ENCODE measurements at places on chromosomes 4 and X. TPM values are rescaled to one million over a fixed set of nuclear protein-coding genes. Genes with fewer than 3 reads are reported as not detected.

The RP2 gene
- total RNA-seq = 27.2 TPM

The REELD1 gene
- 0.05 TPM for total RNA-seq

The ALB gene
- total RNA-seq = not detected

The CHM gene
- total RNA-seq = 21.1 TPM

The DCAF8L2 gene
- not detected for total RNA-seq

The TMSB15A gene
- total RNA-seq = 44.2 TPM

The ADGRA3 gene
- total RNA-seq = 6.8 TPM

The CLDN24 gene
- total RNA-seq = not detected

The KIF4A gene
- 66.2 TPM for total RNA-seq

The TIMM17B gene
- 72.2 TPM for total RNA-seq

The NHSL2 gene
- total RNA-seq = 0.19 TPM

The FRMPD3 gene
- not detected for total RNA-seq

GRCh38 chr4:9927341-9928007, 93.8 kb downstream of the SLC2A9 start:
- H3K4me1 ChIP-seq = no peaks in the 10 kb centered on the region
- H3K27me3 ChIP-seq = no peaks in the 10 kb centered on the region
- no peak for DNase-seq
- no peaks in the 10 kb centered on the region for H3K36me3 ChIP-seq
- no peak overlapping the region for H3K27ac ChIP-seq

GRCh38 chrX:38279188-38279587, 48.1 kb downstream of the RPGR start:
- DNase-seq = no peak
- no peak overlapping the region for H3K27ac ChIP-seq
- peaks cover 24% of the 10 kb centered on the region for H3K4me1 ChIP-seq

GRCh38 chr4:122577189-122577553, 43.7 kb downstream of the IL21 start:
- no peaks in the 10 kb centered on the region for H3K4me1 ChIP-seq
- no peak overlapping the region for H3K4me3 ChIP-seq
- H3K36me3 ChIP-seq = no peaks in the 10 kb centered on the region
- no peak for DNase-seq

DNA sequence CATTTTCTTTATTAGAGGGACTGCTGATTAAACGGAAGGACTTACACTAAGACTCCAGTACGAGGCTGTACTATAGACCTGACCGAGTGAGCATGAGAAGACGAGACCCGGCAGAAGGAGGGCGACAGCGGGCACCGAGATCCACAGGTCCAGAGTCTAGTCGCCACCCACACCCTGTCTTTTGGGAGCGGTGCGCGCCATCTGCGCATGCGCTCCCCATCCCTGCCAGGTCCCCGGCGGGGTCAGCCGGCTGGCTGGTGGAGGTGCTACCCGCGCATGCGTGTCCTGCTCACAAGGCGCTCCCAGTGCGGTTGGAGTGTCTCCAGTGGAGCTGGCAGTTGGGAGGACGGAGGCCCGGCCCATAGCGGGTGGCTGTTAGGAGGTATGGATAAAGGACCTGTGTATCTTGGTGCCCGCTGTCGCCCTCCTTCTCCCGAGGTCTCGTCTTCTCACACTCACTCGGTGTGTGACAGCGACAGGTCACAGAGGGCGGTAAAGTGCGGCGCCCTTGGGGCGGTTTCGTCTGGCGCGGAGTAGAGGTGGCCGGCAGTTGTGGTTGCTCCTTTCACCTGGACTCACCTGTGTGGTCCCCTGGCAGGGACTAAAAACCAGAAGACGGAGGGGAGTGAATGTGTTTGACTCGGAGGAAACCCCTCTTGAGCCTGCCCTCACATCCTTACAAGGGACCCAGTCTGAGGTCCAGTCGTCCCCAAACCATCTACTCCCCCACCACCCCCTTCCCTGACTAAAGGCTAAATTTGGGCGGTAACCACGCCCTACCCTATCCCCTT, 7.6 kb upstream of the HSD17B10 start:
- no peak overlapping the region for H3K27ac ChIP-seq
- no peaks in the 10 kb centered on the region for H3K36me3 ChIP-seq
- no peaks in the 10 kb centered on the region for H3K27me3 ChIP-seq
- peaks cover 10% of the 10 kb centered on the region for H3K4me1 ChIP-seq

- no peak overlapping the region for H3K4me3 ChIP-seq
- no peaks in the 10 kb centered on the region for H3K27me3 ChIP-seq
- H3K36me3 ChIP-seq = no peaks in the 10 kb centered on the region
Observed at GRCh38 chrX:106246511-106246910, 78.4 kb downstream of the PWWP3B start.

GRCh38 chr4:30789219-30789671, 69.1 kb downstream of the PCDH7 start:
- H3K4me1 ChIP-seq = no peaks in the 10 kb centered on the region
- H3K27ac ChIP-seq = no peak overlapping the region
- H3K27me3 ChIP-seq = no peaks in the 10 kb centered on the region
- H3K36me3 ChIP-seq = no peaks in the 10 kb centered on the region

DNA sequence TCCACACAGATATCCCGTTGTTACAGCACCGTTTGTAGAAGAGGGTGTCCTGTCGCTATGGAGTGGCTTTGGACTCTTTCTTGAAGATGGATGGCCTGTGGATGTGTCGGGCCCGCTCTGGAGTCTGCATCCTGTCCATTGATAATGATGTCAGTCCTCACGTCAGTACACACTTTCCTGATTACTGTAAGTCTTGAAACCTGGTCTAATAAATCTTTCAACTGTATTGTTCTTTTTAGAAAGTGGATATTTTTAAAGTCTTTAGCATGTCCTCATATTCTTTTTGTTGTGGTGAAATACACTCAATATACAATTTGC, 14.9 kb downstream of the MSANTD1 start:
- no peak overlapping the region for H3K4me3 ChIP-seq
- H3K27me3 ChIP-seq = no peaks in the 10 kb centered on the region
- H3K27ac ChIP-seq = no peak overlapping the region
- no peaks in the 10 kb centered on the region for H3K36me3 ChIP-seq
- DNase-seq = peak; percentile 1
- no peaks in the 10 kb centered on the region for H3K4me1 ChIP-seq

DNA sequence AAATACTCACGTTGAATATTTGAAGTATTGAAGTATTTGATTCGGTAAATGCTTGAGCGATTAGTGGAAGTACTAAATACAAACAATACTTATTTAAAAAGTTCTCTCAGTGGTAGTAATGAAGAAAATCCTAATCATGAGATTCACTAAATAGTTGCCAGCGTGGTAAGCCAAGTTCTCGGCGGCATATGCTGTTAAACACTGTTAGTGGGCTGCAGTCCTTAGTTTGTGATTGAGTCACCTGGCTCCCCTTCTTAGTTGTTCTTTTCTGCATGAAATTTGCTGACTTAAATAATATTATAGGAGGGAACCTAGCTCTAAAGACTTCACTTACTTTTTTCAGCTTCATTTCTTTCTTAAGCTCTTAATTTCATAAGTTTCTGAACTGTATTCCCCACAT, 51.4 kb downstream of the STIM2 start:
- no peak overlapping the region for H3K4me3 ChIP-seq
- no peak overlapping the region for H3K27ac ChIP-seq
- H3K27me3 ChIP-seq = no peaks in the 10 kb centered on the region
- no peak for DNase-seq
- no peaks in the 10 kb centered on the region for H3K4me1 ChIP-seq
- no peaks in the 10 kb centered on the region for H3K36me3 ChIP-seq

GRCh38 chr4:41751449-41752061, 3.0 kb upstream of the PHOX2B start:
- H3K27me3 ChIP-seq = peaks cover 25% of the 10 kb centered on the region
- H3K36me3 ChIP-seq = no peaks in the 10 kb centered on the region
- no peak overlapping the region for H3K4me3 ChIP-seq
- no peak overlapping the region for H3K27ac ChIP-seq
- DNase-seq = no peak

- H3K4me1 ChIP-seq = no peaks in the 10 kb centered on the region
- H3K4me3 ChIP-seq = no peak overlapping the region
- peaks cover 4% of the 10 kb centered on the region for H3K27me3 ChIP-seq
- DNase-seq = no peak
- no peak overlapping the region for H3K27ac ChIP-seq
Observed at GRCh38 chr4:77347351-77347966, 190.5 kb downstream of the CCNG2 start.

DNA sequence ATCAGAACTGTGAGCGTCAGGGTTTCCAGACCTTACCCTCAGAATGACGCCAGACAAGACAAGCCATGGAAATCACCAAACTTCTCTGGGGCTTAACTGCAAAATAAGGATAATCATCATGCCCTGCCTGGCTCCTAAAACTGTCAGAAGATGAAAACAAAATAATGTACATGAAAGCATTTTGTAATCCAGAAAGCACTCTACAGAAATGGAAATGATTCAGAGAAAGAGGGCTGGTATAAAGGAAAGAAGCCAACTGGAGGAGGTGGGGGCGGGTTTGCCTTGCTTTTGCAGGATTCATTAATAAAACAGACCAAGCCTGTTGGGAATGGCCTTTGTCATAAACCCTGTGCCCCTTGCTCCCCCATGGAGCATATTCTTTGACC, 47.3 kb downstream of the SEPSECS start:
- no peak overlapping the region for H3K4me3 ChIP-seq
- H3K27ac ChIP-seq = no peak overlapping the region
- DNase-seq = no peak

GRCh38 chr4:146202665-146203064, 11.7 kb upstream of the REELD1 start:
- H3K27ac ChIP-seq = no peak overlapping the region
- no peaks in the 10 kb centered on the region for H3K27me3 ChIP-seq
- no peaks in the 10 kb centered on the region for H3K36me3 ChIP-seq
- DNase-seq = no peak
- H3K4me3 ChIP-seq = no peak overlapping the region
- H3K4me1 ChIP-seq = no peaks in the 10 kb centered on the region

Measured in SJSA1 (cell line).